ENCODE measurements at places on chromosomes 2 and 18.

DNA sequence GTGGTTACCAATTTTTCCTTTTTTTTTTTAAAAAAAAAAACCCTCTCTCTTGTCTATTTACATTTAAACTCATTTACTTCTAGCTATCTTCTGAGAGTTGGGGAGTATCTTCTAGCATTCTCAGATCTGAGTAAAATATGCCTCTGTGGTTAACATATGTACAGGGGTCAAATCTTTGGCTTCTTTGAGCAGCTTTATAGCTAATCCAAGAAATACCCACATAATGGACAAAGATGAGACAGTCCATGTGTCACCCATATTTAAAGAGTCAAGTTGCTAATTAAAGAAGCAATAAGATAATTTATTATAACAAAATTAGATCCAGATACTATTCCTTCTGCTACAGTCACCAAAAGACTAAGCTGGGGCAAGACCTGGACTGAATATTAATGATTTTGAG is 139.0 kb upstream of the HNRNPA3 start:
- no peak for DNase-seq

DNA sequence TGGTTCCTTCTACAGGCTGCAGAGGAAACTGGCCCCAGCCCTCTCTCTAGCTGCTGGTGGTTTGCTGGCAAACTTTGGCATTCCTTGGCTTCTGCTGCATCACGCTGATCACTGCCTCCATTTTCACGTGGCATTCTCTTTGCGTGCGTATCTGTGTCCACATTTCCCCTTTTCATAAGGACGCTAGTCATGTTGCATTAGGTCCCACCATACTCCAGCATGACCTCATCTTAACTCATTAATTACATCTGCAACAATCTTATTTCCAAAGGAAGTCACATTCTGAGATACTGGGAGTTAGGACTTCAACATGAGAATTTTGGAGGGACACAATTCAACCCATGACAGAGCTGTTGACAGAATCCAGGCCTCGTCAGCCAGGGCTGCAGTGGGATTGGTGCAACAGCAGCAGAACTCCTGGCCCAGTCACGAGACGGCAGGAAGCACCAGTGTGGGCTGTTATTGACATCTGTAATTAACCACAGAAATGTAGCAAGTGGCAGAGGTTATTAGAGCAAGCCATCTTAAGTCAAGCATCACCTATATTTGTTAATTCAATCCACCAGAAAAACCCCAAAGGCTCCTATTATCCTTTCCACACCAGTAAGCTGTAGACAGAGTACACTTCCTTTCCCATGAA is 132.4 kb downstream of the TMEM163 start:
- DNase-seq = no peak

DNA sequence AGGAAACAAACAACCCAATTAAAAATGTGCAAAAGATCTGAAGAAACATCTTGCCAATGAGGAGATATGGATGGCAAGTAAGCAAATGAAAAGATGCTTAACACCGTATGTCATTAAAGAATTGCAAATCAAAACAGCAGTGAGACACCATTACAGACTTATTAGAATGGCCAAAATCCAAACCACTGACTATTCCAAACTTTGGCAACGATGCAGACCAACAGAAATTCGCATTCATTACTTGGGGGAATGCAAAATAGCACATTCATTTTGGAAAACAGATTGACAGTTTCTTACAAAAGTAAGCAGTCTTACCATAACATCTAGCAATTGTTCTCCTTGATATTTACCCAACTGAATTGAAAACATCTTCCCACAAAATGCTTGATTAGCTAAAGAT is 1118.7 kb downstream of the SUCLG1 start:
- DNase-seq = peak; percentile 19

- DNase-seq = no peak
These were observed 16.8 kb downstream of the IL37 start for GRCh38 chr2:112927745-112928144.

GRCh38 chr2:160308915-160309314 is 108.8 kb upstream of the ITGB6 start:
- no peak for DNase-seq

DNA sequence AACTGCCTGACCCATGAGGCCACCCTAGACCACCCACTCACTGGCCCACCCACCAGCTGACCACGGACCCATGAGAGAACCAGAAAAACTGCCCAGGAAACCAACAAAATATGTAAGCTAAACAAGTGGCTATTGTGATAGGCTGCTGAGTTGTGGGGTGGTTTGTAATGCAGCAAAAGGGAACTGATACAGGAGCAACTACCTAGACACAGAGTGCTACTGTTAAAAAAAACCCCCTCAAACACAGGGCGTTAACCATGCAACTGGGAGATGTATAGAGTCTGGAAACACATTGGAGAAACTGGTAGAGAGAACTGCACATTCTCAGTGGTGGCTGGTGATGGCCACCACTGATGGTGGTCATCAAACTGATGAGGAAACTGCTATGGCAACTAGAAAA is 206.3 kb upstream of the GYPC start:
- DNase-seq = no peak

DNA sequence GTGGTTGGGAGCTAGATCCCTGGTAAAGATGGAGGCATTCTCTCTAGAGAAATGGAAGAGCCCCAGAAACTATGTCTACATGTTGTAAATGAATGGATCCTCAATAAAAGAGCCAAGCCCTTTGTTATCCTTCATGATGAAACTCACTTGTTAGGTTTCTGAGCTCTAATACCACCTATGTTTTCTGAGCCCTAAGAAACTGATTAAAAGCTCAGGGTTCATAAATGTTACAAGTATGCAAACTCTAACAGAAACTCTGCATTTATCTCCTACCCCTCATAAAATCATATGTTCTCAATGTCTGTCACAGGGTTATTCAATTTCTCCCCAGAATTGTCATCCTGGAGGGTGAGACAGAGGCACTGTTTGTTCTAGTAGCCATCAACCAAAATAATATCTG is 18.0 kb upstream of the HNMT start:
- no peak for DNase-seq

GRCh38 chr2:72864500-72864899 is 22.7 kb upstream of the SPR start:
- DNase-seq = no peak

- no peak for DNase-seq
These were observed 63.3 kb downstream of the PXDN start for GRCh38 chr2:1681017-1681318.

GRCh38 chr18:10374636-10375293 is 79.7 kb upstream of the APCDD1 start:
- DNase-seq = no peak
